T-helper 22 cell (primary cell): ENCODE measurements at places on chromosomes 1 and 21.

DNA sequence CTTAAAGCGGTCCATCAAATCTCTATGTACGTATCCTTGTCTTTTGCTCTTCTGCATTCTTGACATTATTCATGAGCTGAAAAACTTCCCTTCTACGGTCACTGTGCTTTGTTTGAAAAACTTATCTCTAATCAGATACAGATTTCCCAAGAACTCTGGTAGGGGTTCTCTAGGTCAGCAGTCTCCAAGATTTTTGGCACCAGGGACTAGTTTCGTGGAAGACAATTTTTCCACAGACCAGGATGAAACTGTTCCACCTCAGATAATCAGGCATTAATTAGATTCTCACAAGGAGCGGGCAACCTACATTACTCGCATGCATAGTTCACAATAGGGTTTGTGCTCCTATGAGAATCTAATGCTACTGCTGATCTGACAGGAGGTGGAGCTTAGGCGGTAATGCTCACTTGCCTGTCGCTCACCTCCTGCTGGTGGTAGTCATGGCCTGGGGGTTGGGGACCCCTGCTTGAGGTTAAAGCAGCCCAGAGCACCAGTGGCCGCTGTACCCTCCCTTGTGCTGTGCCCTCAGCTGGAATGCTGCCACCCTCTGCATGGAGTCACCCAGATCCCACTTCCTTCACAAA lies 30.8 kb downstream of the AK2 start:
- no peak for DNase-seq

DNA sequence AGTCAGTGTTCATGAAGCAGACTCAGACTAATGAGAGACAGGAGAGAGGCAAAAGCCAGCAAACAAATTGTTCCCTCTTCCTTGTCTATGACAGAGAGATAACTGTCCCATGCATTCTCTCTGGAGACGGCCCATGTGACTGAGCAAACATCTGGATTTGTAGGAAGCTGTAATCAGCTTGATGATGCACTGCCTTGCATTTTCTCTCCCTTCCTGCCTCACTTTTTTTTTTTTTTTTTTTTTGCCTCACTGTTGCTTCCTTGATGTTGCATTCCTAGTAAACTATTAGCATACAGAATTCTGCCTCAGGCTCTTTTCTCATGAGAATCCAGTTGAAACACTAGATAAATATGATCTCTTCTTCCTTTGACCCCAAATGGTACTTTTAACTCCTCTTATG lies 134.5 kb downstream of the HHIPL2 start:
- no peak for DNase-seq

DNA sequence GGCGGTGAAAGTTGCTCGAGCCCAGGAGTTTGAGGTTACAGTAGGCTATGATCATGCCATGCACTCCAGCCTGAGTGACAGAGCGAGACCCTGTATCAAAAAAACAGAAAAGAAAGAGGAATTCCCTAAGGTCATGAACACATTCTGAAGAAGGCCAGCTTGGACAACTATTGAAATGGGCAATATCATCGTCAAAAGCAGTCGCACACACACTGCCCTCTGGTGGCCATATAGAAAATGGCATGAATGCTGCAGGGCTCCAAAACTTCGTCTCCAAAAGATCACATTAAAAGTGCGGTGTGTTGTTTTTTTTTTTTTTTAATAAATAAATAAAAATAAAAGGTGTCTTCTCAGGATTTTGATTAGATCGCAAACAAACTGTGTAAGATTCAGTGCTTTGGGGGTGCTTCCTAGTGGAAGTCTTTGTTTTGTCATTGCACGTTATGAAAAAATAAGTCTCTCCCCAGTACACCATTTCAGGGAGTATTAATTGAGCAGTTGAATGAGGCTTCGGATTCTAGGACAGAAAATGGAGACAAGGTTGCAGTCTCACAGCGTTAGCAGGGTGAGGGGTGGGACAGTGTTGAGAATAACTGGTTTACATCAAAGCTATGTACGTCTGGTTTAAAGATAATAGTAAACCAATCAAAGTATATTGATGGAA lies 87.5 kb upstream of the FMN2 start:
- DNase-seq: no peak

- no peak for DNase-seq
Measured at GRCh38 chr1:50959303-50959912, 659 bp downstream of the FAF1 start.
